ENCODE measurements at places on chromosomes 2 and 18.

GRCh38 chr18:14026199-14026598 is 106.0 kb downstream of the ZNF519 start:
- DNase-seq: no peak

DNA sequence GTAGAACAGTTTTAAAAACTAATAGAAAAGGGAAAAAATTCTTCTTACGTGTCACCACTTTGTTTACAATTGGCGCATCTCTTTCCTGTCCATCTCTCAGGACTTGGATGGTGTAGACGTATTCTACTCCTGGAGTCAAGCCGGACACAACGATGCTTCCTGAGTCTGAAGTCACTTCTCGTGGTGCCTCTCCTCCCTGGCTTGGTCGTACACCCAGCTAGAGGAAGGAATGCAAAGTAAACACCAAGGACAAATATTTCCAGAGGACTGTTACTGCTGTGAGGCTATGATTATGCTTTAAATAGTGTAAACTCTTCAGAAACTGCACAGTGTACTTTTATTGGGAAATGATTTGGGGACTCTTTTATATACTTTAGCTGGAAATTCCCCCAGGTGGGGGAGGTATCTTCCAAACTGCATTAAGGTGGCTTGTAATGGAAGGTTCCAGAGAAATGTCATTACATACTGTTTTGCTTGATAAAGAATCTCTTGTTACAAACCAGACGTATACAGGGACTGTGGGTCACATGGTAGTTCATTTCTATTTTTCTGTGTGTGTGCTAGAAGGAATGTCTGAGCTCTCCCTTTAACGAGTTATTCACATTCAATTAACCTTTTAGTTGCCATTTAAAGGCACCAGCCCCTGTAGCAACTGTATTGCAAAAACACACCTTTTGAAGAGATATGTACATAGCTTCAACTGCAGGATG is 38.1 kb downstream of the FN1 start:
- no peak for DNase-seq

DNA sequence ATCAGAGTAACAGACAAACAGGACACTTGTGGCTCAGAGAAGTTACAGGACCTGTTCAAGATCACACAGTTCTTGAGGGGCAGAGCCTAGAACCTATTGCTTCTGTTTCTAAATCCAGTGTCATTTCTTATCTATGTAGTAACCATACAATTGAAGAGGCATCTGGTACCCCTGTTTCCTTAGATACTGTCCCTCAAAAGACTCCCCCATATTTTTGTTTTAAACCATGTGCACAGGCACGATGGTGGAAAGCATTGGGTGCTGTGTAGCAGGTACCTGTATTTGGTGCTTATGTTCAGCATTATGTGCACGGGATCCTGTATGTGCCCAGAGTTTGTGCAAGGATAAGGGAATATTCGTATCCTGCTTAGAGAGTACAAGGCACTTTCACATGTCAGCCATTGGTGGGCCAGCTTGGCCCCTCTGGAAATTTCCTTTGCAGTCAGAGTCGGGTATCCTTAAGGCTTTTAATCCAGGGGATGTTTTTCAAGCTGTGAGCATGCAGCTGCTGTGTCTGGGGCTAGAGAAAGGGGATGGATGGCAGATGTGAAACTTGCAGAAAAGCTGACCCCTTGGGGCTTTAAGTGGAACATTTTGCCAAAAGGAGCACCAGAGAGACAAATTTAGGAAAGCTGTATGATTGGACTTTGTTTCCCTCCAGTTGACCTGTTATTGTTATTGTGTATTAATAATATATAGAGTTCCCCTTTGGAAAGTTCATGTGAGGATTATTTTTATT is 2.1 kb downstream of the LBH start:
- peak; percentile 52 for DNase-seq

DNA sequence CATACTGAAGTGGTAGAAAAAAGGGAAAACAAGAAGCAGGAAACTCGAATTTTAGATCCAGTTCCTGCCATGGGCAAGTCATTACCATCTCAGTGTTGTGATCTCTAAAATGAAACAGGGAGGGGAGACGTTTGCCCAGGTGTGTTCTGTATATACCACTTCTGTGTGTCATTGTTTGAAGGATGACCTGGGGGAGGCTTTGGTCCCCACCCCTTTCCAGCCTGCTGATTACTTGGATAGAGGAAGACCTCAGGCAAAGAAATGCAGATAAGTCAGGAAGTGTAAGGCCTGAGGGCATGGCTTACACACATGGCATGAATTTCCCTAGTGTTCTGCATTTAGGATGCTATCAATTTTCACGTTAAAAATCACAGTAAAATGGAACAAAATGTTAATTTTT is 205.2 kb upstream of the CXCR4 start:
- DNase-seq: no peak

- no peak for DNase-seq
Measured at GRCh38 chr2:120133572-120134244, 89.5 kb downstream of the TMEM185B start.

DNA sequence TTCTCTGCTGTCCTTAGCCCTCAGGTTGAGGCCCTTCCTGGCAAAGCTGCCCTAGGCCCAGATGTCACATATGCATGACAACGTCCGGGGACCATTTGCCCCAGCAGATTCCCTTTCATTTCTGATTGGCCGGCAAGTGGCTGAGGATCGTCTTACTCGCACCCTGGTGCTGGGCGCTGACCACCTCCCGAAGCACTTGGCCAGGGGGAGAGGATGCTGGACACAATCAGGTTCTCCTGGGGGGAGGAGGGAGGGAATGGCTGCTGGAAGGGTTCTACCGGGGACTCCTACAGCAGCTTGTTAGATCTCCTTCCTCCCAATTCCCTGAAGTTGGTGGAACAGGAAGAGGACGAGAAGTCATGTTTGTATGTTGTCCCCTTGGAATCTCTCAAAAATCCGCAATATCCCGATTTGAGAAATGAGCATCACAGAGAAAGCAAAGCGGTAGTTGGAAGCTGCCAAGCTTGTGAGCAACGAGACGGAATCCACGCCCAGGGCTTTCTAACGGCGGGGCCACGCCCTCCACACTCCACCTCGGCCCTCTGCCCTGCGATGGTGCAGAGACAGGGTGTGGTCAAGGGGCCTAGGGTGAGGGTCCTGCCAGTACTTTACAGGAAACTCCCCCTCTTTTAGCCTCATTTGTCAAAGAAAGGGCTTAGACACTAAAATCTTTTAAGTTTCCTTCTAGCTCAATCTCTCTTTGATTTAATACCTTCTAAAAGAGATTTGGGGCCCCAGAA is 61.8 kb upstream of the YWHAQ start:
- no peak for DNase-seq

DNA sequence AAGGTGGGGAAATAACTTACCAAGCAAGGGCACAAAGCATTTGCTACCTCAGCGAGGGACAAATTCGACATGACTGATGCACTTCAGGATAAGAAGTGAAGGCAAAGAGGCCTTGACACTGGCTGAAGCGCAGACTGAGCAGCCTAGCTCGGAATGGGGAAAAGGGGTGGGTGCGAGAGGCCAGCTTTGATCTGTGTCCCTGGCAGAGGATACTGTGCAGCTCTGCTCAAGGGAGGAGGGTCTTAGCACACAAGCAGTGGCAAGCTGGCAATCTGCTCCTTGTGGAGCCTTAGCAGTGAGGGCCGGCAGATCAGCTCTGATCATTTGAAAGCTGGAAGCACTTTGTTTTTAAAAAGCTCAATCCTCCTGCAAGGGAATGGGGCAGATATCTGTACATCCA is 222.3 kb downstream of the ZBTB7C start:
- DNase-seq: no peak

GRCh38 chr18:12034241-12035100 is 53.2 kb downstream of the IMPA2 start:
- peak; percentile 54 for DNase-seq

- DNase-seq: no peak
Measured at GRCh38 chr18:76454418-76454817, 40.6 kb downstream of the ZNF516 start.

DNA sequence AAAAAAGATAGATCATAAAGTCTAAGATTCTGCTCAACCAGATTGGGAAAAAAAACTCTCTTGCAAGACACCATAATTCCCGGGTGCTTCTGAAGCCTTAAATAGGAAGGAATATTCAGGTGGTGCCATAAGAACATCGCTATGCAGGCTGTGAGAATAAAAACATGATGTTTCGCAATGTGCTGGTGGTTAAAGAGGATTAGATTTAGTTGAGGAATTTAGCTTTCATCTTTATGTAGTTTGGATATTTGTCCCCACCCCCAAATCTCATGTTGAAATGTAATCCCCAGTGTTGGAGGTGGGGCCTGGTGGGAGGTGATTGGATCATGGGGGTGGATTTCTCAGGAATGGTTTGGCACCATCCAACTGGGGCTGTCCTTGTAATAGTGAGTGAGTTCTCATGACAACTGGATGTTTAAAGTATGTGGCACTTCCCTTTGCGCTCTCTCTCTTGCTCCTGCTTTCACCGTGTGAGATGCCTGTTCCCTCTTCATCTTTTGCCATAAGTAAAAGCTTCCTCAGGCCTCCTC is 132.2 kb downstream of the AKAIN1 start:
- DNase-seq: no peak

- no peak for DNase-seq
Measured at GRCh38 chr18:77102259-77103040, 30.1 kb downstream of the MBP start.

DNA sequence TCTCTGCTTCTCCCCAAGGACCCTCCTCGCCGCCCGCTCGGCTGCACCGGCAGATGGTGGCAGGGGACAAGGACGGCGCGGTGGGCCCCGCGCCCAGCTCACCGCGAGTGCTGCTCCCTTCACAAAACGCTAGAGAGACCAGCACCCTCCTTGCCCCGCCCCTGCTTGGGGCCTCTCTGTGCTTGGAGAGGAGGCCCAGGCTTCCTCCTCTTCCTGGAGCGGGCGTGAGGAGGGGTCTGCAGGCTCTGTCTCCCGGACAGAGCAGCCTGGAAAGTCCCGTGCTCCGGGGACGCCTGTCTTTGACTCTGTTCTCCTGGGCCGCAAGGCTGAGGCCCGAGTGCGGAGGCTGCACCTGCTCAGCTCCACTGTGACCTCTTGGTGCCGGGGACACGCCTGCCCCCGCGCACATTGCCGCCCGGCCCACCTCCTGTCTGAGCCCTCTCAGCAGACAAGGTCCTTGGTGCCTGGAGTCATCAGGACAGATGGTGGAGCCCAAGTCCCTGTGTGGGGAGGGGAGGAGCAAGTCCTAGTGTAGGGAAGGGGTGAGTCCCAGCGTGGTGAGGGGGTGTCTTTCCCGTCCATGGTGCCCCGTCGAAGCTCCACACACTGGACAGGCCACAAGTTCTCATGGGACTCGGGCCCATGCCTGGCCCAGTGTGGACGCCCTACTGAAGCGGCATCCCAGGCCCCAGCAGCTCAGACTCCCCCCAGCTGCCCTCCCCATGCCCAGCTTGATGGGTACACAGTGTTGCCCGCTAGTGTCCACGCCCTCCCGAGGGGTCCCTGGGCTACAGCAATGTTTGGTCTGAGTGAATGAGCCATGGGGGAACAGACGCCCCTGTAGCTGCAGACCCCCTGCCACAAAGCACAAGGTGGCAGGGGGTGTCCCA is 33.8 kb downstream of the RTP5 start:
- DNase-seq: peak; percentile 65

DNA sequence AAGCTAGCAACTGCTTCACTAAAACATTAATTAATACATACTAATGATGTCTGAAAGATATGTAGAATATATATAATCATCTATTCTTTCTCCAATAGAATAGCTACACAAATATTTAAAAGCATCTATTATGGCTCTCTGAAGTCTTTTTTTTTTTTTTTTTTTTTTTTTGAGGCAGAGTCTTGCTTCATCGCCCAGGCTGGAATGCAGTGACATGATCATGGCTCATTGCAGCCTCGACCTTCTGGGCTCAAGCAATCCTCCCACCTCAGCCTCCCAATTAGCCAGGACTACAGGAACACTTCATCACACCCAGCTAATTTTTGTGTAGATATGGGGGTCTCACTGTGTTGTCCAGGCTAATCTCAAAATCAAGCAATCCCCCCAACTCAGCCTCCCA is 120.4 kb upstream of the KYNU start:
- DNase-seq: no peak

DNA sequence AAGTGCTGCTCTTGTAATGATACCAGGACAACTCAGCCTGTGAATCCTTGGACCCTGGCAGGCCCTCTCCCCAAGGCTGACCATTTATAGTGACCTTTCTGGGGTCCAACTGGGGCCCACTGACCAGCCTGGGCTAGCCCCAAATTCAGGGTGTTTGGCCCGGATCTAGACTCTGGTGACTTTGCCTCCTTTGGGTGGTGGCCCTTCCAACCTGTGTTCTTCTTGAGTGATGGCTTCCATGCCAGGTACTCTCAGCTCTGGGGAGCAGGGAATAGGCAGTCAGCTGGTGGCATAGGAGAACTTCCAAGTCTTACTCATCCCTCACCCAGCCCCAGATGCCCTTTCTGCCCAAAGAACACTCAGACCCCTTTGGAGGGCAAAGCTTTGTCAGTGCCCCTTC is 10.3 kb downstream of the MYO7B start:
- DNase-seq: no peak

Measured in coronary artery (tissue), 2 donors.